ENCODE measurements at places on chromosomes 2 and 18. TPM values are rescaled to one million over a fixed set of nuclear protein-coding genes. Genes with fewer than 3 reads are reported as not detected.

The CCNT2 gene
- 16.6 TPM for total RNA-seq

The PAX3 gene
- not detected for total RNA-seq

The AKAIN1 gene
- not detected for total RNA-seq

The UGT1A8 gene
- not detected for total RNA-seq

The CD226 gene
- total RNA-seq, result 0.94 TPM

The MC4R gene
- total RNA-seq, result not detected

The KCTD1 gene
- total RNA-seq, result 16.1 TPM

The SAG gene
- not detected for total RNA-seq

The LAMA1 gene
- 0.05 TPM for total RNA-seq

The TPGS2 gene
- total RNA-seq, result 24.6 TPM

The HOXD13 gene
- not detected for total RNA-seq

The HJURP gene
- total RNA-seq, result 0.40 TPM

The GYPC gene
- 111 TPM for total RNA-seq

The PNKD gene
- 72.9 TPM for total RNA-seq

The MREG gene
- total RNA-seq, result 0.38 TPM

The AOX1 gene
- total RNA-seq, result 4.1 TPM

The HOXD3 gene
- total RNA-seq, result 0.38 TPM

The ABHD3 gene
- total RNA-seq, result 5.0 TPM

The SIX3 gene
- total RNA-seq, result not detected

The SERPINB8 gene
- total RNA-seq, result 1.6 TPM

The GCA gene
- total RNA-seq, result 7.6 TPM

The RELCH gene
- total RNA-seq, result 10.0 TPM

The PROKR1 gene
- total RNA-seq, result not detected

The SLC23A3 gene
- 1.4 TPM for total RNA-seq

The CFAP210 gene
- total RNA-seq, result not detected

The REG1B gene
- total RNA-seq, result not detected

The OXER1 gene
- total RNA-seq, result 0.40 TPM
